Activated gamma-delta T cell (primary cell): ENCODE measurements at places on chromosomes 5 and 9.

GRCh38 chr9:88051138-88051537 lies 76.8 kb upstream of the CDK20 start:
- DNase-seq: no peak

- no peak for DNase-seq
Observed at GRCh38 chr5:152901754-152902153, 496.7 kb upstream of the NMUR2 start.

- no peak for DNase-seq
Observed at GRCh38 chr5:43780586-43780985, 177.6 kb downstream of the NNT start.

DNA sequence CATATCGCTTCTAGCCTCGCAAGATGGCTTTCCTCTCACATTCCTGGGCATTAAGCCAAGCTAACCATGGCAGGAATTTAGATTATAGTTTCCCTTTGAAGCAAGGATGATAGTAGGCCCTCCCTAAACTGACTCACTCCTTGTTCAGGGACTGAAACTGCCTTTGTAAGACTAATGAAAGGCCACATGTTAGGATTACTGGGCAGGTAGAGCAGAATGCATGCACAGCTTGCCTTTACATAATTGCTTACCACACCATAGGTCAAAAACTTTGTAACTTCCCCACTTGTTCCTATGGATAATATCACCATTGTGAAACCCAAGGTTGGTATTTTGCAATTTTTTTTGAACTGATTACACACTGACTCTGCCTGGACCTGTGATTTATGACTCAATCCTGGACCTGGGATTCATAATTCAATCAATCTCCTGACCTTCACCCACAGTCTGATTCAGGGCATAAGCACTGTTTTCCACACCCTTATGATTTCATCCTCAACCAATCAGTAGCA lies 41.0 kb upstream of the PRDM9 start:
- no peak for DNase-seq

GRCh38 chr5:1473746-1474145 lies 28.5 kb upstream of the SLC6A3 start:
- DNase-seq: no peak

GRCh38 chr9:88531920-88532698 lies 2.9 kb upstream of the NXNL2 start:
- DNase-seq: no peak

DNA sequence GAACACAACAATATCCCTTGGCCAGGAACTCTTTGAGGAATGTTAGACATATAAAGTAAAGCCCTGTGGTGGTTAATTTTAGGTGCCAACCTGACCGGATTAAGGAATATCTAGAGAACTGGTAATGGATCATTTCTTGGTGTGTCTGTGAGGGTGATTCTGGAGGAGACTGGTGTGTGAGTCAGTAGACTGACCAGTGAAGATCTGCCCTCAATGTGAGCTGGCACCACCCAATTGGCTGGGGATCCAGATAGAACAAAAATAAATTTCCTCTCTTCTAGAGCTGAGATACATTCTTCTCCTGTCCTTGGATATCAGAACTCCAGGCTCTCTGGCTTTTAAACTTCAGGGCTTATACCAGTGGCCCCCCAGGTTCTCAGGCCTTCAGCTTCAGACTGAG lies 56.2 kb upstream of the TNPO1 start:
- no peak for DNase-seq

DNA sequence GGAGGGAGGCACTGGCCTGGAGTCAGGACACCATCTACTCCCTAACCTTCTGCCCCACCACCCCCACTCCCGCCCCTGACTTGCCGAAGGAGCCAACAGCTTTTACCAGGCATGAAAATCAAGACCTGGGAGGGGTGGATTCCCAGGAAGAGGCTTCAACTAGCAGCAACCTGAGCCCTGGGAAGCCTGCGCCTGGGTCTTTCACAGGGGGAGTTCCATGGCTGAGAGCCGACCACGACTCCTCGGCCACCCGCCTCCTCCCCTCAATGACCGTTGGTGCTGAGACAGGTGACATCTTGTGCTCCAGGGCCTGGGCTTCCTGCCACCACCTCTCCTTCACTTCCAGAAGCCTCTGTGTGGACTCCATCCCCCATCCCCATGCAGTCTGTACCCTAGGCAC lies 37.1 kb downstream of the BARX1 start:
- DNase-seq: no peak

DNA sequence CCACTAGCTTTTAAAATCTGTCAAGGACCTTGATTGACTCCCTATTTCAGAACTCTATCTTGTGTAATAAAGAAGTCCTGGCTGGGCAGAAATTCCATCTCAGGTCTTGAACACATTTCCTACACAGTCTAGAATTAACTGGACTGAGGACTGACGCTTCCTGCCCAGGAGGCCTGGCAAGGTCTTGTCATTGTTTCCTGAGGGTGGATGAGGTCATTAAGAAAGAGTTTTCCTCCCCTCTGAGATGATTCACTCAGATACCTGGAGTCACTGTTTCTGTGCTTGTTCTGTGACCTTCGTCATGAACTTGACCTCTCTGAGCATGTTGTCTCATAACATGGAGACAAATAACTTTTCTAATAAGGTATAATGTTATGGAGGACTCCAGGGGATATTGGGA lies 10.0 kb downstream of the MTAP start:
- no peak for DNase-seq

DNA sequence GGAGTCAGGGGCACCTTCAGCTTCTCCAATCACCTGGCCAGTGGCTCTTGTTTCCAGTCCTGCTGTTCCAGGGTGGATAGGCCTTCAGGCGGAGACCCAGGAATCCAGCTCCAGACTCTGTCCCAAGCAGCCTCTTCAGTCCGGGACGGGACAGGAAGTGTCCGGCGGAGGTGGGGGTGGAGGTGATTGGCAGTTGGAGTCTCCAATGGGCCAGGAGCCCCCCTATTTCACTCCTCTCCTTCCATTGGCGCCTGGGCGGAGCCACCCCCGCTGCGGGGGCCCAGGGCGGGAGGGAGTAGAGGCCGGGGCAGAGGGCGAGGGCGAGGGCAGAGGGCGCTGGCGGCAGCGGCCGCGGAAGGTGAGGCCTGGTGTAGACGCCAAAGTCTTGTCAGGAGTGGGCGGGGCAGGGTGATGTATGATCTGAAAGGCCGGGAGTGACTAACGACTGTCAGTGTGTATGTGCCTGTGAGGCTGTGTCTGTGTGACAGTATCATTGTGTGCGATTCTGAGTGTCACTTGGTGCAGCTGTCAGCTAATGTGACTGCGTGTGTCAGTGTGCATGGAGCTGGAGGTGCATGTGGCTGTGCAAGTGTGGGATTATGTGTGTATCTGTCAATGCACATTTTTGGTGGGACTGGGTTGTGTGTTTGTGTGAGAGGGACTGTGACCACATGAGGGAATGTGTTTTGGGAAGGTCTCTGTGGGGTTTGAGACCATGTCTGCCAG lies at the start of gene IL11RA:
Gene IL11RA (plus strand): TSS at position 310 of the 726 bp plus-strand sequence. CDS start 3,033 bp downstream, outside the sequence.
- no peak for DNase-seq
